ENCODE measurements at places on chromosomes 1 and 21. TPM values are rescaled to one million over a fixed set of nuclear protein-coding genes. Genes with fewer than 3 reads are reported as not detected.

DNA sequence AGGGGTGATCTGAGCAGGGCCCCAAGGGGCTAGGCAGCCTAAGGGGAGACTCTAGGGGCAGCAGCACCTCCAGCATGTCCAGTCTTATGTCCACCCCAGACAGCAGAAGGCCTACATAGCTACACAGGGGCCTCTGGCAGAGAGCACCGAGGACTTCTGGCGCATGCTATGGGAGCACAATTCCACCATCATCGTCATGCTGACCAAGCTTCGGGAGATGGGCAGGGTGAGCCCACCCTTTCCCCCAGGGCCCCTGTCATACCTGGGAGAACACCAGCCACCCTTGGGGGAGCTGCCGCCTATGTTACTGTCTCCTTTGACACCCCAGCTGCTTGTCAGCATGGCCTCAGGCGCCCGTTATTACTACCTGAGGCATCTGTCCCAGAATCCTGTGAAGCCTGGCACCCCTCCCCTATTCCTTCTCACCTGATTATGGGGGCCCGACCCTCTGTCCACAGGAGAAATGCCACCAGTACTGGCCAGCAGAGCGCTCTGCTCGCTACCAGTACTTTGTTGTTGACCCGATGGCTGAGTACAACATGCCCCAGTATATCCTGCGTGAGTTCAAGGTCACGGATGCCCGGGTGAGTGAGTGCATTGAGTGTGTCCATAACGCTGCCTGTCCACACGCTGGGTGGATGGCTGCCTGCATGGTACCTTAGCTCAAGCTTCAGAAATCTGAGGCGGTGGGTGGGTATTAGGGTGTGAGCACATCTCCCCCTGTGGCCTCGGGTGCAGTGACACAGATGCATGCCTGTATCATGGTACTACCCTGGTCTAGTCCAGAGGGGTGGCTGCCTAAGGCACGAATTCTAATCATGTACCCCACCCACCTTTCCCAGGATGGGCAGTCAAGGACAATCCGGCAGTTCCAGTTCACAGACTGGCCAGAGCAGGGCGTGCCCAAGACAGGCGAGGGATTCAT is 29.7 kb upstream of the KDM4A start:
- no peak for DNase-seq

The PRDM16 gene
- 0.17 TPM for total RNA-seq

The TRIM58 gene
- total RNA-seq, result 46.9 TPM

The SPATA46 gene
- not detected for total RNA-seq

The LENEP gene
- not detected for total RNA-seq

GRCh38 chr1:2966449-2967328 is 54.6 kb upstream of the ACTRT2 start:
- no peak for DNase-seq

DNA sequence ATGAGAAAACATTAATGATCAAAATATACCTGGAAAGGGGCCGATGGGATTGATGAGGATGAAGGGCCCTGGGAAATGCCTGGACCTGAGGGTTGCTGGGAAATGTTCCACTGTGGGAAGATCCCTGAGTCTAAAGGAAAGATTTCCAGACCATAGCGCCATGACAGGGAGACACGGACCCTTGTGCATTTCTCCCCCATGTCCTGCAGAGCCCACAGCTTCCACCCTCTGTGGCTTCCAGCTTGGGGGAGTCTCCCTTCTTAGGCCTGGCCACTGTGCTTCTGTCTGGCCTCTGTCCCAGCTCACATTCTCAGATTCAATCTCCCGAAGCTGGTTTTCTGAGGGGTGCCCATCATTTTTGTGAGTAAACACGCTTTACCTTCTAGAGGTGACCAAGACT is 1.0 kb upstream of the PRAMEF12 start:
- DNase-seq, result no peak
